ENCODE measurements at places on chromosomes 2 and 18.

GRCh38 chr2:181626671-181627070, 30.2 kb downstream of the CERKL start:
- DNase-seq = no peak

- DNase-seq = no peak
These were observed 13.1 kb downstream of the AP1S3 start for GRCh38 chr2:223824301-223824700.

GRCh38 chr2:180933332-180933731, 47.1 kb upstream of the UBE2E3 start:
- DNase-seq = no peak

- DNase-seq = no peak
These were observed 85.3 kb upstream of the RANBP2 start for GRCh38 chr2:108634011-108634410.

GRCh38 chr18:49186242-49186641, 235.5 kb upstream of the SMAD7 start:
- no peak for DNase-seq

DNA sequence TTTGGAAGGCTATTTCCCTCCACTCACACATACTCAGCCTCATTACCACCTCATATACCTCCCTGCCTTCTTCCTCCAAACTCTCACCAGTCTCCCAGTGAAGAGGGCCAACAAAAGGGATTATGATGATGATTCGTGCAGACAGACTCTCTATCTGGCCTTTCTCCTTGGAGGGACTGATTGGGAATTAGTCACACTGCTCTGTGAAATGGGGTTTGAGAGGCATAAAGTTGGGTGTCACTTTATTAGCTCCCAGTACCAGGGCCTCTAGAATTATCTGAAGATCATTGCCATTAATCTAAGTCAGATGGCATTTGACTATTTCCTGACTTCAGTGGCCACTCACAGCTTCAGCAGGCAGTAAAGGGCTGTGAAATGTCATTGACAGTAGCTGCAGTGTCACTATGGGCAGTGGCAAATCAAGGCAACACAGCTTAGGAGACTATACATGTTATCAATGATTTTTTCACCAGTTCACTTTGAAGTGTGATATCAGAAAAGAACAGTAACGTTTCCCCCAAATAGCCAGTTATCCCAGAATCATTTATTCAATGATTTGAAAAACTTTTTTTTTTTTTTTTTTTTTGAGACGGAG, 17.4 kb downstream of the CNRIP1 start:
- no peak for DNase-seq

DNA sequence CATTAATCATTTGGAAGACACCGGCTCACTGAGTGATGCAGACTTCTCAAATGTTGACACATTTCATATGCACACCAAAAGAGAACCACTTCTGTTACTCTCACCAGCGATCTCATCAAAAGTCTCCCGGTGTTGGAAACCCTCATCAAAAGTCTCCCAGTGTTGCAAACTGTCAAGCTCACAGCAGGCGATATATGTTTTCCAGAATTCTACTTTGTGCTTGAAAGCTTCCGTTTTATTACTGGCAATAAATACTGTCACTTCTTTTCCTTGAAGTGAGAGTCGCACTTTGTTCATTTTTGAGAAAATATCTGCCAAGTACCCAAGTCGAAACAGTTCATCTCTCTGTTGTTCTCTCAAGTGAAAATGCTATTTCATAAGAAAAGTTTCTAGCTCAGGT, 20.5 kb downstream of the MLPH start:
- DNase-seq = no peak

DNA sequence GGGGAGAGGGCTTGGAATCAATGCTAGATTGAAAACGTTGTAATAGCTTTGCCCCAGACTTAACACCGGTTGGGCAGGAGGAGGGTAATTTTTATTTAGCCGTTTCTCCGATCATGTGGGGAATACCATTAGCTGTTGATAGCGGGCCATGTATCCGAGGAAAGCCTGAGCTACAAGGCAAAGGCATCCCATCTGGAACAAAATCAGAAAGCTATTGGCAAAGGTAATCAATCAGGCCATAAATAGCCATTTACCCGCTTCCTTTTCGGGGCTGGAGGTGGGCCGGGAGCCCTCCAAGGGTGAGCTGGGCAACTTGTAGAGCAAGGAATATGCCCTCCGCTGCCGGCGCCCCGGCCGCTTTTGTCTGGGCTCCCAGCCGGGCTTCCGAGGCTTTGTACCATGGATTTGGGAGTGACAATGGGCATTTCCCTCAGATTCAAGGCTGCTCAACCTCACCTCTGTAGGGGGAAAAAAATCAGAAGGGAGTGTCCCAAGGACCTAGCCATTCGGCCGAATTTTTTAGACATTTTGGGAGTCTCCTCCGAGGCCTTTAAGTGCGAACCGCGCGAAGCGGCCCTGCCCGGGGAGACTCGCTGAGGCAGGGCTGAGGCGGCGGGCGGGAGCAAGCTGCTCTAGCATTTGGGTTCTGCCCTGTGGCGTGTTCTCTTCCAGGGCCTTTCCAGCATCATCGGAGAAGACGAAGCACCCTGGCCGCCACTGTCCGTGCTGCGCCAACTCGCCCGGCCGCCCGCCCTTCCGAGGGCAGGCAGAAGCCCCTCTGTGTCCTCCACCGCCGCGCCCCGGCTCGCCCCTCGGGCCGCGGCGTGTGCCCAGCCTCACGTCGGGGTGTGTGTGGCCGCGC, 1.1 kb upstream of the HOXD9 start:
- DNase-seq = no peak

GRCh38 chr18:9765501-9765900, 57.4 kb downstream of the RAB31 start:
- no peak for DNase-seq

DNA sequence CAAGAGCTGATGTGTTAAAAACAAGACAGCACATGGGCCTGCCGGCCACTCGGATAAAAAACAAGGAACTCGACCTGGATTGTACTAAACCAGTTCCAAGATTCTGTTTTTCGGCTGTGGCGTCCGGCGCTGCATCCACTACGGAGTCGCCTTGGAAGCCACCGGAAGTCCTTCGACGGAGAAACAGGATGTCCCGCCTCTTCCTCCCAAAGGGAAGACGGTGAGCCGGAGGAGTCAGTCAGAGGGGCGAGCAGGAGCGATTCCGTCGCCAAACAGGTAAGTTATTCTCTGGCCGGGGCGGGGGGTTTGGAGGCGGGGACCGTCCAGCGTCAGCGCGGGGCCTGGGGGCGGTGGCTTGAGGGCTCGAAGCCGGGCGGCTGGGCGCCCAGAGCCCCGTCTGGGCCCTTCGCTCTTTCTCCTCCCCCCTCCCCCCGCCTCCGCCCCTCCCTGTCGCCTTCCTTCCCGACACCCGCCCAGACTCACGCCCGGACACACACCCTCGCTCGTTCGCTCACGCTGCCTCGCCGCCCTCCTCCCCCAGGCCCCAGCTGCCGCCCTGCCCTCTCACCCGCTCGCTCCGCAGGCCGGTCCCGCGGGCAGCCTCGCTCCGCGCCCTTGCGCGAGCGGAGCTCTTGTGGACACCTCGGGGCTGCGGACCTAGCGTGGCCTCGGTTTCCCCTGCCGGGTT, at the start of gene ZNF407:
Gene ZNF407 (plus strand): TSS at position 209 of the 688 bp plus-strand sequence. CDS start 33,150 bp downstream, outside the sequence.
- peak; percentile 66 for DNase-seq

DNA sequence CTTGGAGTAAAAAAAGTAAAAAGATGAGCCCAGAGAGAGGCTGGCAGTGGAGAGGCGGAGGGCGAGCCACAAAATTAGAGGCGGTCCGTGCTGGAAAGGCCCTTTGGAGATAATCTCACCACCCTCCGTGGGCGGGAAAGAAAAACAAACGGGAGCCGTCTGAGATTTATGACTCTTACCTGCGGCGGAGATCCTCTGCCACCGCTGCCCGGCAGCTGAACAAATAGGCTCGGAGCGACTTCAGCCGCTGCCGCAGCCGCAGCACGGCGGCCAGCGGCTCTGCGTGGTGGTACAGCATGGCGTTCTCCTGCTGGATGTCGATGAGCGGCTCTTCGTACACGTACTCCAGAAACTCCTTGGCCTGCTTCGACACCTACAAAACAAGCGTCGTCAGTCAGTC, 94.6 kb downstream of the PLEKHM3 start:
- no peak for DNase-seq

- no peak for DNase-seq
These were observed 520.6 kb upstream of the RAB12 start for GRCh38 chr18:8088626-8089025.

DNA sequence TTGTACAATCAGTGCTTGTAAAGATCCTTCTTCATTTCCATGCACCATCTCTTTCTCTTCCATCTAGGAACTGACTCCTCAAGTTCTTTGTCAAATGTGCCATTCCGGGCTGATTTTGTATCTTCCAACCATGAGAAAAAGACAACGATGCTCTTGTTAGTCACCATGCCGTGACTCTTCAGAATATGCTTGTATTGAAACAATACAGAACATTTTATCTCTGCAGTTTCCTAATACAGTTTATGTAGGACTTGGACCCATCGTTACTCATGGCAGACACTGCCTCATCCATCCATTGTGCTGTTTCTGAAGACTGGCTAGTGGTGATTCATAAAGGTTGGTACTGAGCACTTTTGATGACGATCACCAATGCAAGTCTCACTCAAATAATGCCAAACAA, 283.2 kb downstream of the KCNS3 start:
- DNase-seq = no peak
